ENCODE measurements at places on chromosomes 7 and 10.
A peak's percentile ranks its signal among the peaks of the same experiment; 100 is the strongest.

GRCh38 chr7:66255534-66256100 is 50.5 kb downstream of the TPST1 start:
- DNase-seq: no peak

GRCh38 chr7:2037808-2038522 is 194.8 kb downstream of the MAD1L1 start:
- no peak for DNase-seq

- no peak for DNase-seq
Observed at GRCh38 chr10:69044546-69044945, 43.4 kb upstream of the SRGN start.

GRCh38 chr10:77737608-77738007 is 100.0 kb upstream of the KCNMA1 start:
- DNase-seq: peak; percentile 79

GRCh38 chr7:98266840-98267239 is 14.6 kb upstream of the BRI3 start:
- peak; percentile 53 for DNase-seq

DNA sequence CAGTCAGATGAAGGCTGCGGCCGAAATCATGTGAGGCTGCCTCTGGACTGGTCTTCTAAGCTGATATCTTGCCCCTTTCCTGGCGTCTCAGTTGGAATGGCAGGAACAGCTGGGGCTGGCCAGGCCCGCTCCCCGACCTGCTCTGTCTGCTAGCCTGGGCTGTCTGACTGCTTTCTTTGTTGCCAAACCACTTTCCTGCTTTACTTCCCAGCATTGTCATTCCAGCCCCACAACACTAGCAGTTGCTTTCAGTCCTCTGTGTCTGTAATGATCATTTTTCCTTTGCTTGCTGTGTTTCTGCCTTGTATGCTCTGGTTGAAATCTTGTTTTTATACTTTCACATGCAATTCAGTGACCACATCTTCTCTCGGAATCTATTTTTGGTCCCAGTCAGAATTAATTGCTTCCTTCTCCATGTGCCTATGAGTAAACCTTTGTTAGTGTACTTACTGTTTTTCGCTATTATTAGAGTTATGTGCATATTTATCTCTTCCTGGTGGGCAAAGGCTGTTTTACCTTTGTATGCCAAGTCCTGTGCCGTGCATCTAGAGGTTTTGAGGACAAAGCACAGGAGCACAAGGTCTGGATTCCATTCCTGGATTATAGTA is 21.6 kb downstream of the PRPF18 start:
- DNase-seq: no peak

DNA sequence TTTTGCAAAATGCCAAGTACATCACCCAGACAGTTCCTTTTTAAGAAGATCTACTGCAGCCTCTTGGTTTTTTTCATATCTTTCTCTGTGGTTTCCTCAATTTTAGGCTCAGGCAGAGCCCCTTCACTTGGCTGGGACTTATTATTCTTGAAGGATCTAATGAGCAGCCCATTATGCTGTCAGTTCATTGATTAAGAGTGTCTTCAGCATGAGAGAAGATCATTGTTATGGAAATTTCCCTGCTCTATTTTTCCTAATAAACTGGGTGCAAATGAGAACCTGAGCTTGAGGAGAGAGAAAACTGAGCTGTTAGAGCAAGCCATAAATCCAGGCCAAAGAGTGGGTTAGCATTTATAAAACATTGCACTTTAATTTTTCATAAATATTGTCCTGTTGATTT is 146.5 kb downstream of the SEC23IP start:
- DNase-seq: no peak

DNA sequence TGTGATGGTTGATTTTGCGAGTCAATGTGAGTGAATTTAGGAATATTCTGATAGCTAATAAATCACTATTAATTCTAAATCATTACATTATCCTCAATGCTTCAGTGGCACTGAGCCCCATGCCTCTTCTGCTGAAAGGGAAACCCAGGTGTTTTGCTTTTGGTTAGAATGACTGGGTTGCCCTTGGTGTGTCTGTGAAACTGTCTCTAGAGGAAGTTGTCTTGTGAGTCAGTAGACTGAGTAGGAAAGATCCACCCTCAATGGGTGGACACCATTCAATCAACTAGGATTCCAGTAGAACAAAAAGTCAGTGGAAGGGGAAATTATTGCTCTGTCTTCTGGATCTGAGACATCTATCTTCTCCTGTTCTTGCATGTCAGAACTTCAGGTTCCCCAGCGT is 472.4 kb downstream of the ANKRD7 start:
- DNase-seq: no peak

- no peak for DNase-seq
Observed at GRCh38 chr10:112887968-112888367, 62.1 kb upstream of the TCF7L2 start.

DNA sequence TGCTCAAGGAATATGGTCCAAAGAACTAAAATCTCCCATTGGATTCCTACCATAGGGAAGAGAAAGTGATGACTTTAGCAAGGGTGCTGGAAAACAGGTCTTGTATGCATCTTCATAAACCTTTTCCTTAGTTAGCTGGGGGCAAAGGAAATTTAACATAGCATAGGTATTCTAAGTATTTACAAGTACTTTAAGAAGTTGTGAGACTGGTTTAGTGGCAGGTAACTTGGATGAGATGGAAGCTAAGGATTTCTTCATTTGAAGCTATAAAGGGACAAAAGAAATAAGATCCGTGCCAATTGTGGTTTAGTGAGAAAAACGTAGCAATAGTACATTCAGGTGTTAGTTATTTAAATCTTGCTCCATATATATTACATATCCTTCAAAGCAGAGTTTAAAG is 183.4 kb upstream of the TCF7L2 start:
- DNase-seq: no peak

- DNase-seq: peak; percentile 74
Observed at GRCh38 chr7:5526100-5526905, 102.7 kb upstream of the TNRC18 start.

DNA sequence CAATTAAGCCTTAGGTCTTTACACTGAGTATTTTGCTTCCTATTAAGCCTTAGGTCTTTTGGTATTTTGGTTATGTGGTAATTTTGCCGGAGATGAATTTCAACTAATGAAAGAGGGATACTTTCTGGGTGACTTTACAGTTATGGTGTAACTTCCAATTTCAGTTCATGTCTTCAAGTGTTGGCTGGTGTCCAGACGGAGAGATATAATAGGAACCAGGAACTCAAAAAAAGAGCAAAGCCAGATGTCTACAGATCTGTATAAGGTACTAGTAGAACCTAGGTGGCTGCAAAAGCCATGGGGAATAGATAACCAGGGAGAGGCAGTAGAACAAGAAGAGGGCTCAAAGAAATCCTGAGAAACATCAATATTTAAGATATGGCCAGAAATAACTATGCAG is 12.3 kb downstream of the ERCC6 start:
- no peak for DNase-seq

GRCh38 chr10:8279598-8279997 is 225.1 kb downstream of the GATA3 start:
- DNase-seq: peak; percentile 43

GRCh38 chr7:57789130-57789529 is 339.2 kb downstream of the ZNF716 start:
- no peak for DNase-seq

GRCh38 chr7:44348300-44348699 is 22.9 kb upstream of the CAMK2B start:
- DNase-seq: peak; percentile 8

DNA sequence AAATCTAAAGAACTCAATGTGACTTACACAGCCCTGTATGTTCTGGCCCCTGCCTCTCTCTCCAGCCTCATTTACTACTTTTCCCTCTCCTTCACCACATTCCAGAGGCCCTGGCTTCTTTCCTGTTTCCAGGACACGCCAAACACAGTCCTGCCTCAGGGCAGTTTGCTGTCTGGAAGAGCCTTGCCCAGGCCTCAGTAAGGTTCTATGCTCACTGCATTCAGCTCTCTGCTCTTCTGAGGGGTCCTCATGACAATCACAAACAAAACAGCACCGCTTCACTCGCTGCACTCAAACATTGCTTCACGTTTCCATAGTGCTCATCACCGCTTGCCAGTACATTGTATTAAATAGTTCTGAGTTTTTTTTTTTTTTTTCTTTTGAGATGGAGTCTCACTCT is 35.1 kb upstream of the GARS1 start:
- no peak for DNase-seq

DNA sequence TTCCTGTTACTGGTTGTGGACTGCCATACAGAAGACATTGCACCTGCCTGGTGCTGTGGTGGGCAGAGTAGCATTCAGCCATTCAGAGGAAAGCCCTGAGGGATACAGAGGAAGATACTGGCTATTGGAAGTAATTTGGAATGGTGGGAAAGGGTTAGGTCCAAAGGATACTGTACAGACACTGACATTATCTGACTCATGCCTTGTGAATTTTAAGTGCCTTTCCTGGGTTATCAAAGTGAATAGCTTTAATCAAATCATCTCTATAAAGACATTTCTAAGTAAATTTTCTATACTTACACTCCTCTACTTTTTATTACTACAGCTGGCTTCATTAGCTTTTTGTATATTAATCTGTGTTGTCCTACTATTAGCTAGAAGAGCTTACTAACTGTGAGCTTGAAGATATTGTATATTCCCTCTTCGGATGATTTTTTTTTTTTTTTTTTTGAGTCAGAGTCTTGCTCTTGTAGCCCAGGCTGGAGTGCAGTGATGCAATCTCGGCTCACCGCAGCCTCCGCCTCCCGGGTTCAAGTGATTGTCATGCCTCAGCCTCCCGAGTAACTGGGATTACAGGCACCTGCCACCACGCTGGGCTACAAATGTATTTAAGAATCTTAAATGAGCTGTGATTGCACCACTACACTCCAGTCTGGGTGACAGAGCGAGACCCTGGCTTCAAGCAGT is 186.5 kb downstream of the ADK start:
- DNase-seq: no peak

DNA sequence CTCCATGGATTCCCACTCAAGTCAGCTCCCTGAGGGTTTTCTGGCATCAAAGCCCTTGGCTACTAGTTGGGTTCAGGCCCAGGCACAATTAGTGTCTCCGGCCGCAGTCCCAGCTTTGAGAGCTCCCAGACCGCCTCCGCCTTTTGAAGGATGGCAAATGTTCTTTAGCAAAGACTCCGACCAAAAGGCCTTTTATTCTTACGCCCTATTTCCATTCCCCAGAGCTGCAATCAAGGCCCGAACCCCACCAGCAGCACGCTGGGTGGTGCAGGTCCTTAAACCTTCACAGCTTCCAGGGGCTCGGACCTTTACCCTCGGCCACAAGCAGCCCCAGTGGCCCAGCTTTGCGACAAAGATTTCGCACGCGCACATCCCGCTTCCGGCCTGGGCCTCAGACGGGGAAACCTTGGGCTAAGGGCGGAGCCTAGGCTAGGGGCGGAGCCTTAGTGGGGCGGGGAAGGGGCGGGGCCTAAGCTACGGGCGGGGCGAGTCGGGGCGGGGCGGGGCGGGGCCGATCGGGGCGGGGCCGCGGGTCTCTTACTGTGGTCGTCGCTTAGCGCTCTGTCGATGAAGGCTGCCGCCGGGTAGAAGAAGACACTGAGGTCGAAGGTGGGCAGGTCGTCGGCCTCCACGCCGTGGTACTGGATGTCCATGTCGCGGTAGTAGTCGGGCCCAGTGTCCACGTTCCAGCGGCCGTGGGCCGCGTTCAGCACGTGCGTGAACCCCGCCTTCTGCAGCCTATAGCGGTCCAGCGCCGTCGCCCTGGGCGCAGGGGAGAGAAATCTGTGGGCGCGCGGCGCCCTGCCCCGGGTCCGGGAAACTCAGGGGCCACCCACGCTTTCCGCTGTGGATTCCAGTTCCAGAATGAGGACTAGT is 68.0 kb upstream of the SAMD8 start:
- DNase-seq: no peak

DNA sequence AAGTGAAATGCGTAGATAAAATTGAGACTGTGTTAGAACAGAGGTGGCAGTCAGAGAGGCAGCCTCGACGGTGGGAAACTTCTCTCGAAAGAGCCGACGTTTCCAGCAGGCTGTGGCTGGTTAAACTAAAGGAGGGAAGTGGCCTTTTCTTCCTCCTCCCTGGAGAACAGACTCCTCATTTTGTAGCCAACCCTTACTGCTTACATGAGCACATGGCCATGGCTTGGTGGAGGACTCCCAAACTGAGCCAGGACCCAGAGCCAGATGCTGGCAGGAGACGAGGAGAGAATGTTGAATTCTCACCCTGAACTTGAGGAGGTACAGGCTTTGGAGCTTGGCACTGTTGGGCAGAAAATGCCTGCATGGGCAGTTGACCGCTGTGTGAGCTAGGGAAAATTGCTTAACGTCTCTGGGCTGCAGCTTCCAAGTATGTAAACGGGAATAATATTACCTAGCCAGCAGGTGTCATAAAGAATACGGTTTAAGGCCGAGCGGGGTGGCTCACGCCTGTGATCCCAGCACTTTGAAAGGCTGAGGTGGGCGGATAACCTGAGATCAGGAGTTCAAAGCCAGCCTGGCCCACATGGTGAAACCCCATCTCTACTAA is 24.5 kb downstream of the MMD2 start:
- no peak for DNase-seq

DNA sequence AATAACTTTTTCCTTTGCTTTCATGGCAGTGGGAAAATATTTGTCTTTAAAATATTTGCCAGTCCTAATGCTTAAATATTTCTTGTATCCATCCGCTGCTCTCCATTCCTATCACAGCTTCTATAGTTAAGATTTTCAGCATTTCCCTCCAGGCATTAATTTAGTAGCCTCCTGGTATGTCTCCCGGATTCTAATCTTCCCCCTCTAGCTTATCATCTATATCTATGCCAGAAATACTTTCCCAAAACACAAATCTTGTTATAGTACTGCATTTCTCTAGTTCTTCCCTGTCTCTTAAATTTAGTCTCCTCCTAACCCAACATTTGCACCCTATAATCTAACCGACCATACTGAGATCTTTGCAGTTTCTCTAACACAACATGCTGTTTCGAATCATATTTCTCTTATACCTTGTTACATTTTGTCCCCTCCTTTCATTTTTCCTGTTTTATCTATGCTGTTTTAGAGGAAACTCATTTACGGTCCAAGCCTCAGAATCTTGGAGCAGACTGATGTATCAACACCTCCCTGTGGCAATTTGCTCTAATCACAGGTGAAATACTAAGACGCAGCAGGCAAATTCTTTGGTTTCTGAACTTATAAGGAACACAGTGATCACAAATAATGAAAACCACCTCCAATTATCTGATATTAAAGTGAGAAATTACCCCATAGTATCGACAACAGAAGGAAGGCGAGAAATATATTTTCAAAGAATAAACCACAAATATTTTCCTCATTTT is 10.3 kb downstream of the CNTNAP2 start:
- no peak for DNase-seq

DNA sequence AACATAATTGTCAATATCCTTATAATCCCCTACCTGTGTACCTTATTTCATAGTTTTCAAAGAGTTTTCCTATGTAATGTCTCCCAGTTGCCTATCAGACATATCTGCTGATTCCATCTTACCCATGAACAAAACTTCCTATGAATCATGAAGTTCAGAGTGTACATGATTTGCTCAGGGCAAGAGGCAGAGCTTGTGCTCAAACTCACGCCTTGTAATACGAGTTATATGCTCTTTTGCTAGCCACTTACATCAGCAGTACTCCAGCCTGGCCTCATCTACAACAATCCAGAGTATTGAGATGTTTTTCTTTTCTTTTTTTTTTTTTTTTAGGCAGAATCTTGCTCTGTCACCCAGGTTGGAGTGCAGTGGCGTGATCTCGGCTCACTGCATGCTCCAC is 11.8 kb downstream of the PKD2L1 start:
- DNase-seq: peak; percentile 15

- DNase-seq: no peak
Observed at GRCh38 chr10:89693176-89693575, 8.2 kb upstream of the KIF20B start.

Measured in RKO (cell line).